ENCODE measurements at places on chromosomes 1 and 21.

GRCh38 chr1:118323246-118323645 lies 138.2 kb upstream of the SPAG17 start:
- no peak for DNase-seq

DNA sequence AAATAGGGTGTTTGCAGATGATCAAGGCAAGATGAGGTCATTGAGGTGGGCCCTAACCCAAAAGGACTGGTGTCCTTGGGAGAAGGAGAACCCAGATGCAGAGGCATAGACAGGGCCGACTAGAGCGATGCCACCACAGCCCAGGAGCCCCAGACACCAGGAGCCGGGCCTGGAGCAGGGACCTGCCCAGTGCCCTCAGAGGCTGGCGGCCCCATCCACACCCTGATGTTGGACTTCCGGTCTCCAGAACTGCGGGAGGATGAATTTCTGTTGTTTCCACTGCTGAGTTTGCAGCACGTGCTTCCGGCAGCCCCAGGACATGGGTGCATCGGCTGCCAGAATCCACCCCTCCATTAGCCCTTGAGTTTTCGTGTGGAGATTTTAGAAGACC lies 7.2 kb upstream of the ACTRT2 start:
- DNase-seq: no peak

DNA sequence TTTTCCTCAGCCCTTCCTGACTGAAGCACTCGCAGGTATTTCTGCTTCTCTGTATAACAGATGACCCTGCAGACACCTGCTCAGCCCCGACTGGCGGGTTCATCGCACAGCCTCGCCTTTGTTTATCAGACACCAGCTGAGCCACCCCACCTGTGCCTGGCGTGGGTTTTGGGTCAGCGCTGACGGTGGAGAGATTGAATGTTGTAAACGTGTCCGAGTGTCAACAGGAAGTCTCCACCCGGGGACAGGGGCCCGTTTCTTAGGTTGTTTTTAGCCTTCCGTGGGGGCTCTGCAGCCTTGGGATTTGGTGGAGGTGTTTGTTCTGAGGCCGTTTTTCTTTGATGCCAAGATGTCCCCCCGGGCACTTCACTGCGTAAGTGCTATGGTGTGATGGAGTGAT lies 60.1 kb downstream of the COL18A1 start:
- DNase-seq: no peak

DNA sequence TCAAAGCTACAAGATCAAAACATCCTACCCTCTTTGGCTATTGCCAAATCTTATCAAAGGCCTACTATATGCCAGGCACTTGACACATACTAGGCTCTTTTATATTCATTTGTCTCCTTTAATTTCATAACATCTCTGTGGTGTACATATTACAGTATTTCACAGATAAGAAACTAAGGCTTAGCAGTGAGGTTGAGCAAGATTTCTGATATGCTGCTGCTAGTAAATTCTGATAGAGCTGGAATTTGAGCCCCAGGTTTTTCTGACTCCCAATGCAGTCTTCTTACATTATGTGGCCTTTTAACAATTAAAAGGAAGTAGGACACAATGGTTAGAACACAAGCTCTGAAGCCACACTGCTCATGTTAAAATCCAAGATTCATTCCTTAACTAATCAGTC lies 16.8 kb downstream of the CCDC185 start:
- no peak for DNase-seq

DNA sequence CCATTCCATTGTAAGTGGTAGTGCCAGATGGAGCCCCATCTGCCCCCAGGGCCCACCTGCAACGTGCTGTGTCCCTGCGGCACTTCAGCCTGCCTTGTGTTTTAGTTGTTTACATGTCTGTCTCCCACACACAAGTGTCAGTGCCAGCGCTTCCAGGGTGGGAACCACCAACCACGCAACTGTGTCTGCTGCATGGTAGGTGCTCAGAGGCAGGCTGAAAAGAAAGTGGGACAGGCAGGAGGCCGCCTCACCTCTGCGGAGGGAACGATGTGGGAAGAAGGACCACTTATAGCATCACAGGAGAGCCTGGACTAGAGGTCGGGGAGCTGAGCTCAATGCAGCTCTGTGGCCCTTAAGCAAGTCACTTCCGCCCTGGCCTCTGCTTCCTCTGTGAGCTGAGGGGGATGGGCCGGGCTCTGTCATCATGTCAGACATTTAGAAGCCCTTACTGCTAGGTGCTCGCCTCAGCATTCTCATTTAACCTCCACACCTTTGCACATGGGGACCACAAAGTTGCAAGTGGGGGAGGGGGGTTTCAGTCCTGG lies 17.9 kb downstream of the SLC9A1 start:
- no peak for DNase-seq

DNA sequence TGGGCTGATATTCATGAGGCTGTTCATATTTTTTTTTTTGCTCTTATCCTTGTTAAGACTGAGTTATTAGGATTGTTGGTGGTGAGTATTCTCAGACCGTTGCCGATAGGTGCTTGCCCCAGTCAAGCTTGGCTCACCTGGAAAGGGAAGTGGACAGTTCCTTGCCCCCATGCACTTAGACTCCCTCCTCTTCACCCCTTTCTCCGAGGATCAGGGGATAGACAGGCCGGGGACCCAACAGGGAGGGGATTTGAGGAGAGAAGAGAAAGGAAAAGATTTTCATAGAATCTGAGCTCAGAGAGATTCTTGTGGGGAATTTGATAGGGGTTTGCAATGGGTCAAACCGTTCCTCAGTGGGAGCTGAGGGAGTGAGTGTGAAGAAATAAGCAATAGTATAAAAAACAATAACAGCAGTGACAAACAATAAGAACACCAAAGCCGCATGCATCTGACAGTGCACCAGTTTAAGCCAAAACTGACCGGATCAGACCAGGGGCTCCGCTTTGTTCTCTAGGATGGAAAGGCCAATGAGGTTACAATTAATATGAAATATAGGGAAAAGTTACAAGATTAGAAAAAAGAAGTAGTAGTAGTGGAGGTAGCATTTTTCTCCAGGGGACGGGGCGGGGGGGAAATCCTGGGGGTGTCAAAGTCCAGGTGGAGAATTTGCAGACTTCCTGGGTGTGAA lies 8.9 kb downstream of the PAX7 start:
- DNase-seq: no peak

DNA sequence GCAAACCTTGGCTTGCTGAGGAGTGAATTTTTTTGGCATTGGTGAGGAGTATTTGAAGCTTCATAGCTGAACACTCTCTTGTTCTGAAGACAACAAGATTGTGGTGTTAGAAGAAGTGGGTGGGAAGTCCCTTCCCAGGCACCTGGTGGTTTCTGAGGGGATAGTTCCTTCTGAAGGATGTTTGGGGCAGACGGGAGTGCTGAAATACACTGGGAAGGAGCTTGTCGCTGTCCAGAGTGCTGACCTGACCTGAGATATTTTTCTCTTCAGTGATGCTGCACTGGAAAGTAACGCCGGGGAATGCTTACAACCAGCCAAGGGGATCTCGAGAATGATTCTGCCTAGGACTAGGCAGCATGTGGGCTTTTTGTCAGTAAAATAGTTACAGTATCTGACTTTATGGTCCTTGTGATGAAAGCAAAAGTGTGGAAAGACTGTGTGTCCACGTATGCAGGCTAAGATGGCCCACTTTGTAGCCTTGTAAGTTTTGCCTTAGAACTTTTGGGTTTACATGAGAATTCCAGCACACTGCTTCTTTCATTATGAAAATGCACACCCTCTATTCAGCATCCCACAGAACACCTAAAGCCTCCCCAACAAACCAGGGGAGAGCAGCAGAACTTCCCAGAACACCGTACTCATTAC lies 33.1 kb upstream of the NFASC start:
- DNase-seq: peak; percentile 79

- no peak for DNase-seq
Observed at GRCh38 chr1:234690872-234691271, 80.9 kb upstream of the IRF2BP2 start.

- no peak for DNase-seq
Observed at GRCh38 chr1:12475530-12475934, 142.5 kb downstream of the DHRS3 start.

- DNase-seq: no peak
Observed at GRCh38 chr1:29239142-29239541, 2.8 kb downstream of the PTPRU start.

- DNase-seq: no peak
Observed at GRCh38 chr1:42586016-42586415, 72.2 kb upstream of the PPIH start.

DNA sequence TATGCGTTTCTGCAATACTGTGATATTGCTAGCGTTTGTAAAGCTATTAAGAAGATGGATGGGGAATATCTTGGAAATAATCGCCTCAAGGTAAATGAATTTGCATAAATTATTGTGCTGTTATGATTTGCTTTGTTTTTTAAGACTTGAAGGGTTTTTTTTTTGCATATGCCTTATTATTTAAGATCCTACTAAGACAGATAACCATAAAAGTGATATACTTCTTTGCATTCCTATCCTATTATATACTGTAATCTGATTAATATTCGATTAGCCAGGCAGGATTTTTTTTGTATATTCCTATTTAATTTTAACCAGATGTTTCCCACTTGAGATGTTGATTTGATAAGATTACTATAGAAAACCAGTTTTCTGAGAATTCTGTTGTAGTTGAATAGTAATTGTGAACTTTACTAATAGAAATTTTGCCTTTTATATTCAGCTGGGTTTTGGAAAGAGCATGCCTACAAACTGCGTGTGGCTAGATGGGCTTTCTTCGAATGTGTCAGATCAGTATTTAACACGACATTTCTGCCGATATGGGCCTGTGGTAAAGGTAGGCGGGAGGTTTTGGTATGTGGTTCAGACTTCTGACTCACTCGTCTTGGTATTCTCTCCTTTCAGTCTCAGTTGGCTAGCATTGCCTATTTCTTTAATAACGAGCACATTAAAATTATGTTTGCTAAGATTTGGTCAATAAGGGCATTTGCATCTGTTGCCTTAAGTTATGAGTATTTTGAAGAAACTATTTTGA lies 56.8 kb downstream of the ZBTB17 start:
- DNase-seq: no peak

DNA sequence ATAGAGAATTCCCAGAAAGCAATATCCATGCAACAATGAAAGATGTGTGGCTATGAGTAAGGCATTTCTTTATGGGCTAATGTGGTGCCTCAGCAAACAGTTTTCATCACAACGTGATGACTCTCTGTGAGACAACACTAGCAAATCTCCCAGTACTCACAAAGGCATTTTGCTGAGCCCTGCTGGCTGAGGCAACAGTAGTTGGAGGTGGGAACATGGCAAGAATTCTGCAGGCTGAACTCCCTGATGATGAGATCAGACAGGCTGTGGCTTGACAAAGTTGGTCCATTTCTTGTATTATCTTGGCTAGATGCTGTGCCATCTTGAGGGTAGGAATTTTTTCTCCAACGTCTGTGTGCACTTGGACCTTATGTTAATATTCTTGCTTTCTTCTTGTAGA lies 24.6 kb downstream of the PROX1 start:
- DNase-seq: no peak

- DNase-seq: no peak
Observed at GRCh38 chr21:17795146-17796036, 23.8 kb downstream of the C21orf91 start.

DNA sequence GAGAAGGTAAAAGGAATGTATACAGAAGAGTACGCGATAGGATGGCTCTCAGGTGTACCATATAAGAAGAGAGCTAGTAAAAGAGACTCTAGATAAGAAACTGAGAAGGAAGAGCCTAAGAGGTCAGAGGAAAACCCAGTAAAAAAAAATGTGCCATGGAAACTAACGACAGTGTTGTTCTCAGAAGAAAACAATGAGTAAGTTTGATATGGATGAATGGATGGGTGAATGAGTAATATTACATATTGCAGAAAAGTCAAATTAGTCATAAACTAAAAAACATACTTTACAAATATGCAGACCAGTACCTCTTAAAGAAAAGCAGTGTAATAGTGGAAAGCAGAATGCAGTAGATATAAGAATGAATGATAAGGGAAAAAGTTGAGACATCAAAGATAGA lies 316.2 kb downstream of the HMCN1 start:
- no peak for DNase-seq

DNA sequence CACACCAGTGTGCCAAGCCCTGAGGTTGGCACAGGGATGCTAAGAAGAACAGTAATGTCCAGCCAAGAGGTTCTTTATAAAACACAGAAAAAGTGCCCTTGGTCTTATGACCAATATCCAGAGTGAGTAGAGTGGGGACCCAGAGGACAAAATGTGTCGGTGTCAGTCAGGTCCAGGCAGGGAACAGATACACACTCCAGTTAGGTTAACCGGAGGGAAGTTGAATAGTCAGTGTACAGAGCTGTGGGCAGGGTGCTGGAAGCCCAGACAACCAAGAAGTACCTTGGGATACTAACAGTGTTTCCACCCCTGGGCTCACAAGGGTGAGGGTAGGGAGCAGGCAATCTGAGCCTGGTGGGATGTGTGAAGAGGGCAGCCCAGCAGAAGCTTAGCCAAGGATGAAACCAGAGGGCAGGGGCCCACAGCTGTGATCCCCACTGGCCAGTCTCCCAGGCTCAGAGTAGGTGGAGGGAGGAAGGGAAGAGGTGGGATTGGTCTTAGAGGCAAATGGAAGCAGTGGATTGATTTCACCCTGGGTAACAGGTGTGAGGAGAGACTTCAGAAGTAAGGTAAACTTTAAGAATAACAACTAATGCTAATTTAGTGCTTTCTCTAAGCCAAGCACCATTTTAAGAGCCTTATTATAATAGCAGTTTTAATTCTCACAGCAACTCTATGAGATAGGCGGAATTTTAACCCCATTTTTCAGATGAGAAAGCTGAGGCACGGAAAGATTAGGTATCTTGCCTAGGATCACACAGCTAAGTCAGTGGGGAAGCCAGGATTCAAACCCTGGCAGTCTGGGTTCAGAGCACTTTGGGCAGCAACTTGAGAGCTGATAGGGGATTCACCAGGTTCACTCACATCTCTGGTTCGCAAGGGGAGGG lies 143.4 kb upstream of the HOOK1 start:
- no peak for DNase-seq

GRCh38 chr1:20964540-20965484 lies 177.7 kb upstream of the HP1BP3 start:
- DNase-seq: no peak

DNA sequence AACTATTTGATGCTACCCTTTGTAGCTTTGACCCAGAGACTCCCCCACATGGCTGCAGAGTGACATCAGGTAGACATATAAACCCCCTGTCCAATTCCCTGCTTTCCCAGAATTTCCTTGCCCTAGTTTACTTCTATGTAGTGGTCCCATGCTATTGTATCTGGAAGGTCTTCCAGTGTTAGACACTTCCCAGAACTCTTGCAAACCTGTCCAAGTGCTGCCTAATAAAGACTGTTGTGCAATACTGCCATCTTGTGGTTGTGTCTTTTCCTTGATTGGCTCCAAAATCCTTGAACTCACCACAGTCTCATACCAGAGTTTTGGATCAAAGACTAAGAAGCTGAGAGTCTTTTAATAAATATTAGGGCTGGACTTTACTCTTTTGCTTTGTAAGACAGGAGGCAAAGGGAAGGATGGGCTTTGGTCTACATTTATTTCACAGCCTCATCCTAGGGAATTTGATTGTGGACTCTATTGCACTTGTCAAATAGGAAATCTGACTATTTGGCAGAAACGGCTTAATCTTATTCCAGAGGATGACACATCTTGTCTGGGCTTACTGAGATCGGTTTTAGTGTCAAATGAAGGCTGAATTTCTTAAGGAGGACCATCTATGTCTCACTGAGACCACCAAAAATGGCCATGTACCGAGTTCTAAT lies 169.9 kb downstream of the LRRC7 start:
- peak; percentile 66 for DNase-seq

- DNase-seq: no peak
Observed at GRCh38 chr21:15190412-15190811, 125.6 kb upstream of the NRIP1 start.

- DNase-seq: no peak
Observed at GRCh38 chr1:248860007-248860406, 1.1 kb upstream of the ZNF692 start.

GRCh38 chr1:192808163-192808517 lies 699 bp upstream of the RGS2 start:
- DNase-seq: no peak
